Lower leg skin (tissue), 4 donors: ENCODE measurements at places on chromosomes 4 and X.
A peak's percentile ranks its signal among the peaks of the same experiment; 100 is the strongest.

DNA sequence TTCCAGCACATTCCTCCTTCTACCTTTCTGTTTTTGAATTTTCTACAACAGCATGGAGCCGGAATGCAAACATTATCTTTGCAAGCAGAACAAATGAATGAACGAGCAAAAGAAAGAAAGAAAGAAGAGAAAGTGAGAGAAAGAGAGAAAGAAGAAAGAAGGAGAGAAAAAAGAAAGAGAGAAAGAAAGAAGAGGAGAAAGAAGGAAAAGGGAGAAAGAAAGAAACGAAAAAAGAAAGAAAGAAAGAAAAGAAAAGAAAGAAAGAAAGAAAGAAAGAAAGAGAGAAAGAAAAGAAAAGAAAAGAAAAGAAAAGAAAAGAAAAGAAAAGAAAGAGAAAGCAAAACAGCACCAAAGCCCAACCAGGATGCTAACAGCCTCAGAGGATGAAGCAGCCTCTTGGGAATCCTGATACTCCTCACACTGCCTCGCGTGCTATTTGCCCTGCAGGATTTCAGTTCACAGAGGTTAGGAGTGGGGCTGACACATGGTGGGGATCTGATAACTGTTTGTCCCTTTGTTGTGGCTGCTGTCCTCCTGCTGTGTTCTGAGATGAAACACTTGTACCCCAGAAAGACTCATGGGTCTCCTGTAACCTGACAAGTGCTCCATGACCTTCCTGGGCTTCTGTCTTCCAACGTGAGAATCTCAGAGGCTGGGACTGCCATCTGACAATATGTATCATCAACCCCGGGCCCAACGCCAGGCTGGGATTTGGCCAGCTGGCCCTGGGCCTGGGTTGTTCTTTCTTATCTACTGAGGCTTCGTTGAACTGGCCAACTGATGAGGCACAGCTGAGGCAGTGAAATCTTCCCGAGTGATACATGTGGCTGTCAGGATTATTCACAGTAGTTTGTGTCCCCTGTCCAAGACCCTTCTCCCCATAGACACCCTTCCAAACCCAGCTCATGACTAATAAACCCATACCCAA is 61.0 kb downstream of the SEPSECS start:
- peak; percentile 86 for DNase-seq

GRCh38 chr4:112361181-112361791 is 64.1 kb downstream of the ALPK1 start:
- no peak for DNase-seq

DNA sequence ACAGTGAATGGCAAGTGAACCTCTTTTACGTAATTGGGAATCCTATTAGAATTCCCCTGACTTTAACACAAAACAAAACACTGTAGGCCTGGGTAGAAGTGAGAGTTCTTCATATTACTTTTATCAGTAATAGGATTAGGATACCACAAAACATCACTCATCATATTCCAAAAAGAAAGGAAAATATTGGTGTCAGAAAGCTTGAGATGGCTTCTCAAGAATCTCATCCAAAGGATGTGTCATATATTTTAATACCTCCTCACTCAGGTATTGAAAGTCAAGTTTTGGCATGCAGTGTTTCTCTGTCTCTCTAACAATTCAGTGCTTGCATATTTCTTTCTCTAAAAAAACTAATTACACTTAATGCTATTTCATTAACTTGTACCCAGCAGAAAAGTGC is 173.2 kb downstream of the PDGFC start:
- no peak for DNase-seq

DNA sequence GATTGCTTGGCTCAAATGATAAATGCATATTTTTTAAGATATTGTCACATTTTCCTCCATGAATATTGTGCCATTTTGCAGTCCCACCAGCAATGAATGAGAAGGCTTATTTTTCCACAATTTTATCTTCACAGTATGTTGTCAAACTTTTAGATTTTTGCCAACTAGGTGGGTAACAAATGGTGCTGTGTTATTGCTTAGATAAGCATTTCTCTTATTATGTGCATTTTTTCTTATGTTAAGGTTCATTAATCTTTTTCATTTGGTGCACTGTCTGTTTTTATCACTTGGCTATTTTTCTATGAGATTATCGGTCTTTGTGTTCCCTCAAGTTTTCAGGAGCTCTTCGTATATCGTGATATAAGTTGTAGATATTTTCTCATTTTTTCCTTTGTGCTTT is 13.4 kb upstream of the AFM start:
- no peak for DNase-seq

DNA sequence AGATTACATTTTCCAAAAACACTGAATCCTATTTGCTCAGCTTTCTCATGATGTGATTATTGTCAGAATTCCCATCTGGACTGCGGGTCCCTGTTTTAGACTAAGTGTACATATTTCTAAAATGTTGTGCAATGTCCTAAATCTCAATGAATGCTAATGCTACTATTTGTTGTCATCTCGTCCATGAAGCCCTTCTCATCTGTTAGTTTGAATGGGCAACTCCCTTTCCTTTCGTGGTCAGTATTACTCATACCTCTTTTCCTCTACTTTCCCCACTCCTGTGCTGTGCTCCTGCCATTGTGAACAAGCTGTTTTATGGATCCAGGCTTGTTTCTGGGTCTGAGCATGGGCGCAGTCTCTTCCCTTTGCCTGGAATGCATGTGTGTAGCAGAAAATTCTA is 91.0 kb downstream of the MID1 start:
- DNase-seq = no peak

- no peak for DNase-seq
Observed at GRCh38 chr4:102783006-102783405, 22.2 kb upstream of the MANBA start.

GRCh38 chr4:146654687-146655520 is 16.2 kb downstream of the POU4F2 start:
- no peak for DNase-seq

DNA sequence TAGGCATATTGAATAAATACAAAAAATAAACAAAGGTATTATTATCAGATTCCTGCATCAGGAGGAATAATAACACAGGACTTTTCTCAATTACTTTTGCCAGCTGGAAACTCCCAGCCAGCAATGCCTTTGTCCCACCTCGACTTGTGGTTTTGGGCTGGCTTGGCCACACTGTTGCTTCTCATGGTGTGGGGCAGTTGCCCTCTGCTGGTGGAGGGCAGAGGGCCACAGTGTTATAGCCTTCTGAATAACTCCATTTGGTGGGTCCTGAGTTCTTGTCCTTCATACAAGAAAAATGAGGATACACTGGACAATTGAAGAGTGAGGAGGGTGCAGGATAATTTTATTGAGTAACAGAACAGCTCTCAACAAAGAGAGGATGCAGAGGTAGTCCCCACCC is 1206.0 kb upstream of the ADGRL3 start:
- DNase-seq = no peak

DNA sequence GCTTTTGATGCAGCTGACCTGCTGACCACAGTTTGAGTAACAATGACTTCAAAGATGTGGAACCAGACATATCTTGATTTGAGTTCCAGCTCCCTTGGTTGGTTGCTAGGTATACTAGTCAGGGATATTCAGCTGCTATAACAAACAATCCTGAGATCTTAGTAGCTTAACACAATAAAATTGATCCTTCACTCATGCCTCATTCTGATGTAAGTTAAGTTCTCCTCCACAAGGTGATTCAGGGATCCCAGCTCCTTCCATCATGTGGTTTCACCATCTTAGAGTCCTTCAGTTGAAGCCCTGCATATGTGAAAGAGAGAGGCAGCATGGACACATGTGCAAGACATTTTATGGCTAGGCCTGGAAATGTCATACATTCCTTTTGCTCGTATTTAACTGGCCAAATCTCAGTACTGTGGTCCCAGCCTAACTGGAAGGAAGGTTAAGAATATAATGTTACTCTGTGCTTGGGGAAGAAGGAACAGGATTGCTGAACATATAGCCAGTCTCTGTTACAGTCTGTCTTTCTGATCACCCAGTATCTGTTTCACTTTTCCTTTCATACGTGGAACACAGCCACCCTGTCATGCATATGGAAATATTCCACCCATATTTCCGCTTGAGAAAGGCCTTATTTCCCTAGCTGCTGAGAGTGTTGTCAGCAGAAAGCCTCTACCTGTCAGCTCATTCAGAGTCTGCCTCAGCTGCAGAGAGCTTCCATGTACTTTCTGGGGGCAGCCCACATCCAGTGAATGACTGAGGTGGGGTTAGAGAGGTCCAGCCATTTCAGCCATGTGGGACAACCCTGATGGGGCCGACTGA is 7.1 kb downstream of the SMIM9 start:
- DNase-seq = no peak

GRCh38 chr4:94892051-94892450 is 134.3 kb downstream of the BMPR1B start:
- DNase-seq = no peak

DNA sequence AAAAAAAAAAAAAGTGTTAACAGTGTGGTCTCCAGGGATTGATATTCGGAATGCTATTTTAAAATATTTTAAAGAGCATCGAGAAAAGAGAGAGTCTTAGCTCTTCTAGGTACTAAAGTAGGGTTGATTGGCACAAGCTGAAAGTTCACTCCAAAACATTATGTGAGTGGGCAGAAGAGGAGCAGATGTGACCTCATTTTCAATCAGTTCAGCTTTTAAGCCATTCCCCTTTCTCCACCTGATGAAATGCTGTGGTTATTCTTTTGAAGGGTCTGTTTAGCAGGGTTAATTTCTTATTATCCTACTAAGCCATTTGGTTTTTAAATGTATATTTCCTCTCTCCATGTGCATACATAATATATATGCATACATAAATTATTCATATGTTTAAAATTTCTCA is 69.2 kb downstream of the GALNT7 start:
- no peak for DNase-seq

- DNase-seq = no peak
Observed at GRCh38 chr4:69877453-69877852, 17.5 kb upstream of the SULT1E1 start.

- DNase-seq = peak; percentile 26
Observed at GRCh38 chrX:95885074-95885473, 799.6 kb upstream of the DIAPH2 start.

DNA sequence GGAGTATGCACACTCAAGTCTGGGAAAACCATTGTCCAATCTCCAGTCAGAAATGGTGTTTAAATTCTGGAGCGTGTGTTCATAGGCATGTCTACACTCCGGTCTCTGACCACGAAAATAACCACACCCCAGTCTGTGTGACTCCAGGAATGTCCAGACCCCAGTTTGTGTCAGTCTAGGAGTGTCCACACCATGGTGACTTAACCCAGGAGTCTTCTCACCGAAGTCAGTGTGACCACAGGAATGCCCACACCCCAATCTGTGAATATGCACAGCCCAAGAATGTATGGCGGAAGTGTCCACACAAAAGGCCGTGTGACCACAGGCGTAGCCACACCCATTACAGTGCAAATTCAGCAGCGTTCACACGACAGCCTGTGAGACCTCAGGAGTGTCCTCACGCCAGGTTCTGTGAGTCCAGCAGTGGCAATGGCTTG is 11.4 kb downstream of the FTSJ1 start:
- DNase-seq = no peak

GRCh38 chr4:167544391-167544790 is 310.1 kb upstream of the SPOCK3 start:
- DNase-seq = no peak
